ENCODE measurements at places on chromosomes 7 and 10.

DNA sequence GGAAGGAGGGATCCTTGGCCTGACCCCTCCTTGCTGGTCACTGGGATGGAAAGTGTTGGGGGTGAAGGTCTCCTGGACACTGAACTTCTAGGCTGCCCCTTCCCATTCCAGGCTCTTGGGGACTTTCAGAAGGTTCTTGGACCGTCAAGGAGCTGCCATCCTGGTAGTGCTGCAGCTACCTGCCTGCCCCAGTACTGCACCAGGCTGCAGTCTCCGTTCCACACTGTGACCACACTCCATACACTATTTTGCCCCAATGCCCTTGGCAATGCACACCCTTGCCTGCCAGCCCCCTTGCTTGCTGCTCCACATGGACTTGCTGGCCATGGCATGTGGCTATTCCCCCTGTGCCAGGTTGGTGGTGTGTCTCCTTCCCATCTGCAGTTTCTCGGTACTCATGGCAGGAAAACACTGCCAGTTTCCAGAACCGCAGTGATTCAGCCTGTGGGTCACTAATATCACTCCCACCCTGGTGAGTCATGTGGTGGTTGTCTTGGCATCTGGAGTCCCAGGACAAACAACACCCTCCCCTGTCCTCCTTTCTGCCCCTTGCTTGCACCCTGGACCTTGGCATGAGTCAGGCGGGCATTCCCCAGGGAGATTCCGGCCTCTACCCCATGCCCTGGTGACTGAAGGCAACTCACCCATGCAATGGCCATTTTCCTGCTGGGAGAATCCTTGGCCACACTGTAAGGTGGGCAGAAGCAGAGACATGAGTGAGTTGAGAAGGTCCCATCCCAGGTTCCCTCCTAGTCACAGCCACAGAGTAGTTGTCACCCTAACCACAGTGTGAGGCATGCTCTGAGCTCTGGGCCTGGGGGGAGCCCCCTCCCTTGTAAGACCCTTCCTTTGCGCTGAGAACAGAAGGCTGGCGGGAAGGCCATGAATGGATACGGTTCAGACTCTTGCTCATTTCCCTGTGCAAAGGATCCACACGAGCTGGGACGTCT, 32.8 kb downstream of the GOLGA7B start:
- H3K4me1 ChIP-seq = no peaks in the 10 kb centered on the region
- no peak overlapping the region for H3K27ac ChIP-seq
- H3K36me3 ChIP-seq = no peaks in the 10 kb centered on the region
- peaks cover 17% of the 10 kb centered on the region for H3K27me3 ChIP-seq

DNA sequence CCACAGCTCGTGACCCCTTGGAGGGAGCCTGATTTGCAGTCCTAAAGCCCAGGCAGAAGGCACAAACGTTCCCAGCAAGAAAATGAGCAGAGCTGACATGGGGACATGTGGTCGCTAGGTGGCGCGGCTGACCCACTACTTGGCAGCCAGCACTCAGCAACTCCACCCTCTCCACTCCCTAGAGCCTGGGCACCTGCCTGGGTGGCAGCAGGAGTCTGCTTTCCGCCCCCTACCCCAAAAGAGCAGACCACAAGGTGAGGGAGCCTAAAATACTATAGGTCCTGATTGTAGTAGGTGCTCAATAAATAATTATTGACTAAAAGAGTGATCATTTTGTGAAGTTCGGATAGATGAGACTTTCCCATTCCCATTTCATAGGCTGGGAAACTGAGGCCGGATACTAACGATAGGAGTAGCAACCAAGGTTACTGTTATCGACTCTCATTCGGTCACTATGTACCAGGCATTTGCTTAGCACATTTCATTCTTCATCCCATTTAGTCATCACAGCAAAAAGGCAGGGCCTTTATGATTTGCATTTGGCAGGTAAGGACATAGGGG, 57.4 kb downstream of the NEUROG3 start:
- H3K27me3 ChIP-seq = peaks cover 15% of the 10 kb centered on the region
- peak; percentile 65 for DNase-seq
- H3K4me3 ChIP-seq = no peak overlapping the region

DNA sequence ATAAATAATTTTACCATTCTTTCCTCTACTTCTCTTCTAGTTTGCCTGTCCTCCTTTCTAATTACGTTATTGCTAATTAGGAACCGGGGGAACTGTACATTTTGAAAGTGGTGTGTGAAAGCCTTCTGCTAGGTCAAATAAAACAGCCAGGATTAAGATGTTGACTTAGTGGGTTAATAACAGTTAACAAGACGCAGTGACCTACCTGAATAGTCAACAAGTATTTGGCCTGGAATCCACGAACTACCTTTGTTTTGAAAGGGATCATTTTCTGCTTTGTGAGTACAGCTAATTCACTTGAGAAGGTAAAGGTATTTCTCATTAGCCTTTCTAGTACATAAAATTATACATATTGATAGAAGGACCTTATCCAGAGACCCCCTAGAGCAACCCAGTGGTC, 139.9 kb downstream of the COL28A1 start:
- peaks cover 3% of the 10 kb centered on the region for H3K27me3 ChIP-seq
- no peaks in the 10 kb centered on the region for H3K4me1 ChIP-seq
- no peak overlapping the region for H3K4me3 ChIP-seq
- H3K36me3 ChIP-seq = peaks cover 14% of the 10 kb centered on the region

DNA sequence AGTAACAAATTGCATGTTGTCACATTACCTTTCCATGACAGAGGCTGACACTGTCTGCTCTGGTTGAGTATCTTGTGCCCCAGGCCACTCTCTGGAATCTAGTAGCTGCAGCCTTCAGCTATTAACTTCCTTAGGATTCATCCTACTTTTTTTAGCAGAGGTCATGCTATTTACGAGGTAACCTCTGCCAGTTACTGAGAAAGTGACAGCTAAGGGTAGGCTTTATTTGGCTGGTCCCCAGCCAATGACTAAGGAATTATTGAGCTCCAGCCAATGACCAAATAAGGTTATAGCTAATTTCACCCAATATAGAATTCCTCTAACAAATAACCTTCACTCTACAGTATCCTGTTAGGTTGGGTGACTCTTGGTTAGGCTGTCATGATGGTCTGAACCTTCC, 1361.7 kb downstream of the XPNPEP1 start:
- no peaks in the 10 kb centered on the region for H3K27me3 ChIP-seq
- peaks cover 4% of the 10 kb centered on the region for H3K4me1 ChIP-seq
- DNase-seq = no peak
- no peaks in the 10 kb centered on the region for H3K36me3 ChIP-seq

DNA sequence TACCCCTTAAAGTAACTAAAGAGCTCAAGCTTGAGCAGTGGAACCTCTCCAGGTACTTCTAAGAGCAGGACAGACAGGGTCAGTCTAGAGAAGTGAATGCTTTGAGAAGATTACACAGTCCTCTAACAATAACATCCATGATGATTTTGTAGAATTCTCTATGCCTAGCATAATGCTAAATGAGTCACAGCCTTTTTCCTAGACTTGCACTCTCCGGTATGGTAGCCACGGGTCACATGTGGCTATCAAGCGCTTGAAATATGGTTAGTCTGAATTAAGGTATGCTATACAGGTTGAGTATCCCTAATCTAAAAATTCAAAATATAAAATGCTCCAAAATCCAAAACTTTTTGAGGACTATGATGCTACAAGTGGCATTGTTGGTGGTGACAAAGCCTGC, 166.6 kb upstream of the MKLN1 start:
- no peak for DNase-seq
- no peak overlapping the region for H3K27ac ChIP-seq
- no peaks in the 10 kb centered on the region for H3K36me3 ChIP-seq

DNA sequence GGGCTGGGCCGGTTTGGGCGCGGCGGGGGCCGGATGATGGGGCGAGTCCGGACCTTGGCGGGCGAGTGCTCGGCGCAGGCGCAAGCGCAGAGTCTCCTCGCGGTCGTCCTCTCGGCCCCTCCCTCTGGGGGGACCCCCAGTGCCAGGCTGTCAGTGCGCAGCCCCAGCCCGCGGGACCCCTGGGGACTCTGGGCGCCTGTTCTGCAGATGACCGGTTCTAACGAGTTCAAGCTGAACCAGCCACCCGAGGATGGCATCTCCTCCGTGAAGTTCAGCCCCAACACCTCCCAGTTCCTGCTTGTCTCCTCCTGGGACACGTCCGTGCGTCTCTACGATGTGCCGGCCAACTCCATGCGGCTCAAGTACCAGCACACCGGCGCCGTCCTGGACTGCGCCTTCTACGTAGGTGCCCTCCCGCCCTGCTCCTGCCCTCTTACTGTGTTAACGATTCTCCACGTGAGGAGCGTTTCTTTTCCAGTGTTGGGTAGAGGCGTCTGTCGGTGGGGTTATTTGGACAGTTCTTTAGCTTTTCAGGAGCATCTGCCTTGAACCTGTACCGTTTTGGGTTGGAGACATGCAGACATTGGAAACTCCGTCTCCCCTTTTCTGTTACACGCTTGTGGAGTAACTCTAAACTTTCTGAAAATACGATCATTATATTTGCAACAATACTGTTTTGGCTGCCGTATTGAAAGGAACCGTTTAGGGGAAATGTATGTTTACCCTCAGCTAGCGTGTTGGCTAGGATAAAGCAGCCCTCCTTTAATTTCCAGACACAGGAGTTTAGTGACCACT, 706 bp downstream of the BUB3 start:
- peak overlapping the region; percentile 100 for H3K4me3 ChIP-seq
- peak overlapping the region; percentile 96 for H3K27ac ChIP-seq
- peaks cover 5% of the 10 kb centered on the region for H3K27me3 ChIP-seq
- peaks cover 21% of the 10 kb centered on the region for H3K36me3 ChIP-seq

DNA sequence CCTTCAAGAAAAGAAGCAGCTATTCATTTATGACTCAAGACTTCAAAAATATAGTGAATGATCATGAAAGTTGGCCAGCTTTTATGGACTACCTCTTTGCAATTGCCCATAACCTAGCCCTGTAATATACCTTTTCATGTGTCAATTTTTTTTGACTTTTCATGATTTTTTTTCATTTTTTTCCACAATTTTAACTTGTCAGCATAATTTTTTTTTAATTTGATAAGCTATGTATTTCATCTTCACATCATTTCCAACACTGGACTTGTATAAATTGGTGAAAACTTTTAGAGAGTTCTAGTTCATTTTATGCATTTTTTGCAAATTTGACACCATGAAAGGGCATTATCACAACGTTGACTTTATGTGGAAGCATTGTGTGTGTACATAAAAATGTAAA, 220.8 kb upstream of the NFE2L3 start:
- DNase-seq = no peak
- peaks cover 23% of the 10 kb centered on the region for H3K27me3 ChIP-seq
- H3K4me3 ChIP-seq = no peak overlapping the region
- H3K4me1 ChIP-seq = no peaks in the 10 kb centered on the region
- H3K36me3 ChIP-seq = peaks cover 9% of the 10 kb centered on the region
